ENCODE measurements at places on chromosomes 4 and X.

DNA sequence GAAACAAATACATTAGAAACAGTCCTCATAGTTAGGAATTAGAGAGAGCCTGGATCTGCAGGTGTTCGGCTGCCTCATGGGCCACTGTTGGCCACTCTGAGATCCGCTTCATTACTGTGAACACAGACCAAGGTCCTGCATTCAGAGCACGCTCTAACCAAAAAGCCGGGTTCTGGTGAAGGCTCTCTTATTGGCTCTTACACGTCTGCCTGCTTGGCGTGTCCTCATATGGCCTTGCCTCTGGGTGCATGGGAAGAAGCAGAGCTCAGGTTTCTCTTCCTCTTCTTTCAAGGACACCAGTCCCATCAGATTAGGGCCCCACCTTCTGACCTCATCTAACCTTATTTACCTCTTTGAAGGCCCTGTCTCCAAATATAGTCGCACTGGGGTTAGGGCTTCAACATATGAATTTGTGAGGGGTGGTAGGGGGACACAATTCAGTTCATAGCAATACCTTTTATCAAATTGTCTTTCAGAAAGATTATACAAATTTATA lies 37.1 kb upstream of the ELF2 start:
- no peak for DNase-seq

DNA sequence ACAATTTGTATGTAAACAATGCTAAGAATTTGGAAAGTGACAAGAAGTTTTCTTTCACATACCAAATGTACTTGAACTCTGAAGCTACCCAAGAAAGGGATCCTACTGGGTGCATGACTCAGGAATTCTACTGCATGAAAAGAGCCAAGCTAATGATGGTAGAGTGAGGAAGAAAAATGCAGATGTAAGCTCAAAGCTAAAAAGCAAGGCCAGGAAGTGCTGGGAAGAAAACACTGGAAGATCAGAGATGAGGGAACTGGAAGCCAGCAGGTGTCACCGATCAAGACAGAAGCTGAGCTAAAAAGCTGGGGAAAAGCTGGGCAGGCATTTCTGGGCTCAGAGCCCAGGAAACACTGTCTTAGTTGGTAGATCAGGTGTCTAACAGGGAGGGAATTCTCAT lies 449.1 kb downstream of the NKX6-1 start:
- DNase-seq, result no peak

DNA sequence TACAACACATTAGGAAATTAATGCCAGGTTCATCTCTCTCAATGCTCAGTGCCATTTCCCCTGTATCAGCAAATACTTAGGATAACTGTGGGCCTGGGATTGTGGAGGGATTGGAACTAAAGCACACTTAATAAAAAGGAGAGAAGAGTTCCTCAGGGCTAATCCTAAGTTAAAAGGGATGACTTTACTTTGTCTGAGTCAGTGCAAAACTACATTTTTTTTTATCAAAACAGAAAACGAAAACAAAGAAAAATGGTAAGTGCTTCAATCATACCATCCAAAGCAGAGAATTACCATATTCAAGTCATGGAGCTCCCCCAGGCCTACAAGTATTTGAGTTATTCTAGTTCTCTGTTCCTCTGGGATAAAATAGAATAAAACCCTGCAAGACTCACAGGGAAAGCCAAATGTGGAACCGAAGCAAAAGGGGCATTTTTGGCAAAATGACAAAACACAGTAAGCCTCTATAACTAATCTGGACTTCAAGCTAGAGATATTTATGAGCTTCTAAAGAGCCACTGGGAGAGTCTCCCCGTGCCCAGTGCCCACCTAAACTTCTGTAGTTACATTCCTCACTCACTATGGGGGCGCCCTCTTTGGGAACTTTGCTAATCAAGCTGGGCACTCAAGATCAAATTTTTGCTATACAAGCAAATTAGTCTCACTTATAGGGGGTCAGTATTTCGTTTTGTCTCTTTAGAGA lies 53.4 kb downstream of the PALLD start:
- no peak for DNase-seq

GRCh38 chr4:125045311-125045710 lies 269.4 kb upstream of the FAT4 start:
- DNase-seq, result no peak

DNA sequence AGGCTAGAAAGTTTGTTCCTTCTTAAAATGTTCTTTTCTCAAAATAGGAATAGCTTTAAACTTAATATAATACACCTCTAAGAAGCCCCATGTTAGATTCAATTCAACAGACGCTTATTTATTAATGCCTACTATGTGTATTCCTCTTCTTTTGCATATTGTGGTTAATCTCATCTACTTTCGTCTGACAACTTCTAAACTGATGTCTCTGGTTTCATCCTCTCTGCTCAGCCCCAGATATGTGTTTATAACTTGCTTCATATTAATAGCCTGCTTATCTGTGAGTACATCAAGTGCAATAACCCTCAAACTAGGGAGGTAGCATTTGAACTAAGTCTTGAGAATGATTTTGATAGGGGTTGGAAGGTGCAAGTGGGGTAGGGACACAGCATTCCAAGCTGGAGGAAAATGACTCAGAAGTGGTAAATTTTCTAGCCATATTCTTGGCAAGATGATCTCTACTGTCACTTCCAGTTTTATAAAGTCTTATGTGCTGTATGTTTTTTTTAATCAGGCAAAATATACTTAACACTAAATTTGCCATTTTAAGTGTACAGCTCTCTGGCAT lies 37.0 kb downstream of the STK26 start:
- DNase-seq, result no peak

Measured in NCI-H1092 treated with DMSO at 0.1 percent for 48 hours (cell line).